Muscle of leg (tissue), 16 donors: ENCODE measurements at places on chromosomes 6 and 20. TPM values are rescaled to one million over a fixed set of nuclear protein-coding genes. Genes with fewer than 3 reads are reported as not detected.
A peak's percentile ranks its signal among the peaks of the same experiment; 100 is the strongest.

CD83 gene
- 15.4 TPM for total RNA-seq

GRCh38 chr6:149483849-149484655, 762 bp downstream of the ZC3H12D start:
- no peak for DNase-seq

GRCh38 chr6:137864812-137865508, 2.1 kb upstream of the TNFAIP3 start:
- DNase-seq = no peak

GRCh38 chr6:142633317-142633716, 311.7 kb downstream of the HIVEP2 start:
- no peak for DNase-seq

PSMB9 gene
- total RNA-seq = 4.3 TPM

DNA sequence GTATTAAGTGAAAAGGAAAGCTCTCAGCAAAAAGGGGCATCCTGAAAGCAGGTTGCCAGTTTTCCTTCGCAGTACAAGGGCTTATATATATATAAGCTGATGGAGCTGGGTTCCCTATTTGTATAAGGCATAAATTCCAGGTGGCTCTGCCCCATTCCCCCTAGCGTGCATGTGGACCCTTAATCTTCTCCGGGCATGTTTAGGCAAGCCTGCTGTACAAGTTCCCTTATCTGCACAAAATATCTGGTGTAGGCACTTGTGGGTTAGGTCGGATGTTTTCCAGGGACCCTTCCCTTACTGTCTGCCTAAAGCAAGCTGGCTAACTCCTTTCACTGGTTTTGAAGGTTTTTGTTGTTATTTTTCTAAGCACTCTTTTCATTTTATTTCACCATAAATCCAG, 140.7 kb downstream of the FUT9 start:
- DNase-seq = no peak

DNA sequence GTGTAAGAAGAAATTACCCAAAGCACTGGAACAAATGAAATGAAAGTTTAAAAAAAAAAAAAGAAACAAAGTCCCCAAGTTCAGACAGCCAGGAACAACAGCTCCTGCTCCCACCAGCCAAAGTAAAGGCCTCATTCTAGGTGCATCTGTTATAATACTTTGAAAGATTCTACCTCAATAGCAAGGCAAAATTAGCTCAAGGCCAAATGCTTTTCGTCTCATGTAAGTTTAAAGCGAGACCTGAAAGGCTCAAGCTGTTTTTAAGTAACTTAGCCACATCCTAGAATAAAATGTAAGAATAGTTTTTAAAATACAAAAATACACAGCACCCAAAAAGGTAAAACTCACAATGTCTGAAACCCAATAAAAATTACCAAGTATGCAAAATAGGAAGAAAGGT, 64.7 kb downstream of the TASP1 start:
- peak; percentile 52 for DNase-seq

DNA sequence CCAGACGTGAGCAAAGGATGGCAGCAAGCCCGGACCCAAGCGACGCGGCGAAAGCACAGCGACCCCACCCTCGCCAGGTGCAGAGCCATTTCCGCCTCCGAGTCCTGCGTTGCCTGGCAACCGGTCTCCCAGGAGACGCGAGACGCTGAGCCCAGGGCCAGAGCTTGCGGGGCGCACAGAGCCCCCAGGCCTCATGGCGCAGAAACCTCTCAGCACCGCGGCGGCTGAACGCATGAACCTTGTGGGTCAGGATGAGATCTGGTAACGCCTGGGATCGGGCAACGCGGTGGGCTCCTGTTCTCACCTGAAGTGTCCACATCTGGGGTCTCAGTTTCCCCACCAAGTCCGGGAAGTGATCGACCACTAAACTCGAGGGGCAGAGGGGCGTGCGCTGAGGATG, 77.7 kb downstream of the ANKRD60 start:
- DNase-seq = no peak

GRCh38 chr6:108883172-108883571, 35.0 kb downstream of the ARMC2 start:
- no peak for DNase-seq
